ENCODE measurements at places on chromosomes 16 and 17.
A peak's percentile ranks its signal among the peaks of the same experiment; 100 is the strongest.

GRCh38 chr17:67577429-67578141 lies 140.2 kb upstream of the NOL11 start:
- no peak for DNase-seq

GRCh38 chr16:80012586-80012985 lies 412.0 kb upstream of the MAF start:
- DNase-seq: no peak

DNA sequence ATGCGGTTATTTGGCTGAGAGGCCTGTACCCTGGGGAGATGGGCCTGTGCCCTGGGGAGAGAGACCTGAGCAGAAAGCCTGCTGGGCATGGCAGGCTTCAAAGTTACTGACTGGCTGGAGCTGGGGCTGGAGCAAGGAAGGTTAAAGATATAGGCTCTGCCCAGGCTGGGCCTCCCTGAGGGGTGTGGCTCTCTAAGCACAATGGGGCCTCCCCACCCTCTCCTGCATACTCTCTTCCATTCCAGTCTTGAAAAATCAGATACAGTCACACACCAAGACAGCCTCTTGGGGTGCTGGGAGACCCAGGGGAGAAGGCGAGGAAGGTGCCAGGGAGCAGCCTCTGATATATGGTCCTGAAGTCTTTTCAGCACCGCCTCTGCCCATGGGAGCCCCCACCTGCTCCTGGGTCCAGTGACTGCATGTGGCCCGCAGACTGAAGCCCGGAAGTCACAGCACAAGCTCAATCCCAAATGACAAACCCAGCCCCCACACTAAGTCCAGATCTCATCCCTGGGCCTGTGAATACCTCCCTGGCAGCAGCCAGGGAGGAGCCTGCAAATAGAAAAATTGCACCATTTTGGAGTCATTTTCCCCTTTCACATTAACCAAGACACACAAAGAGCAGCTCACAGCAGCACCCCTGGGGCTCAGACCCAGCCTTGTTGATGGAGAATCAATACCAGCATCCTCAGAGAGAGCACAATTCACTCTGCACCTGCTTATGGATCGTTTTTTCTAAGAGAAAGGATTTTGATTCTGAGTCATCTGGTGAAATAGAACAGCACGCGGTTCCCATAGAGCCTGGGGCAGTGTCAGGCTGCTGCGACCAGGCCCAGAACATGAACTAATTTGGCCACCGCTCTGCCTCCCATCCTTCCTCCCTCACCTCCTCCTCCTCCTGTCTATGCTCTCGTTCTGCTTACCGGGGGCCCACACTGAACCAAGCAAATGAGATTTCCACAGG lies 25.6 kb upstream of the CACNG1 start:
- no peak for DNase-seq

- peak; percentile 95 for DNase-seq
Observed at GRCh38 chr17:37488607-37489196, 989 bp upstream of the DUSP14 start.

GRCh38 chr16:66844009-66844341 lies 239 bp upstream of the CA7 start:
- DNase-seq: no peak

- no peak for DNase-seq
Observed at GRCh38 chr16:56469748-56470147, 18.4 kb downstream of the OGFOD1 start.

GRCh38 chr17:80151333-80151732 lies 4.4 kb upstream of the EIF4A3 start:
- peak; percentile 91 for DNase-seq

- no peak for DNase-seq
Observed at GRCh38 chr17:82011617-82012187, 11.0 kb downstream of the CENPX start.

- no peak for DNase-seq
Observed at GRCh38 chr17:29892201-29892600, 37.8 kb downstream of the SSH2 start.

DNA sequence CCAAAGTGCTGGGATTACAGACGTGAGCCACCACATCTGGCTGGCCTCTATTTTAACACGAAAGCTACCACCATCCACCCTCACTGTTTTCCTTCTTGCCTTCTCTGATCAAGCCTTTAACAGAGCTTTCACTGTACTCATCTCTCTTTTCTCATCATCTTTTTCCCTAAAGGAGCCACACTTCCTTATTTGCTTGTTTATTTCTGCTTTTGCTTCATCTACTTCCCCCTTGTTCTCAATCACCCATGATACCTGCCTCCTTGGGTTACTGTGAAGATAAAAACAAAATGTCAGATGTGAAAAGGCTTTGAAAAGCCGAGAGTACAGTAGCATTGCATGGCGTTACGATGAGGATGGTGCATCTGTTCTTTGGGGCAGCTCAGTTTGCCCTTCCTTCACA lies 79.9 kb downstream of the ZNF18 start:
- no peak for DNase-seq

GRCh38 chr17:57655553-57655952 lies 89.5 kb downstream of the CCDC182 start:
- DNase-seq: no peak

Measured in trophoblast cell (in vitro differentiated cells and primary cell).